ENCODE measurements at places on chromosomes 11 and 22.

GRCh38 chr11:13667245-13667644, 1.2 kb upstream of the FAR1 start:
- DNase-seq = no peak

DNA sequence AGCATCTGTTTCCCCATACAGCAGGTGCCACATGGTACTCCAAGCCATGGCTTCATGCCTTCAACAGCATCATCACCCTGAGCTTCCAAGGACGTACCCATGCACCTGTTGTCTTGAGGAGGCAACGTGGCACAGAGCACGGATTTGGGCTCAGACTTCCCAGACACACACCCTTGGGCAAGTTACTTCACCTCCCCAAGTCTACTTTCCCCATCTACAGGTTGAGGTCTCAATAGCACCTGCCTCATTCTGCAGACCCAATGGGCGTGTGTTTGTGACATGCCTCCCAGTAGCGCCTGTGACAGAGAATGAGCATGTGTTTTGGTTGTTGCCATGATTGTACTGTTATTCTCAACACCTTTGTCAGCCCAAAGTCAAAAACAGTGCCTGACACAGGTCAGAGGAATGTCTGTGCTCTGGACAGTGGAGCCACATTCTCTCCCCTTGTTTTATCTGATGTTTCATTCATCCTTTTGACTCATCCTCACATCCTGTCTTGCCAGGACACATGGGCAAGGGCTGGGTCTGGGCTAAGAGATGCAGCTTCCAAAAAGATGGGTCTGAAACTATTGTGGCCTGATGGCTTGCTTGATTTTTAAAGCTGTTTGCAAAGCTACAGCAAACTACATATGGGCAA, 53.4 kb upstream of the CCND1 start:
- peak; percentile 81 for DNase-seq

DNA sequence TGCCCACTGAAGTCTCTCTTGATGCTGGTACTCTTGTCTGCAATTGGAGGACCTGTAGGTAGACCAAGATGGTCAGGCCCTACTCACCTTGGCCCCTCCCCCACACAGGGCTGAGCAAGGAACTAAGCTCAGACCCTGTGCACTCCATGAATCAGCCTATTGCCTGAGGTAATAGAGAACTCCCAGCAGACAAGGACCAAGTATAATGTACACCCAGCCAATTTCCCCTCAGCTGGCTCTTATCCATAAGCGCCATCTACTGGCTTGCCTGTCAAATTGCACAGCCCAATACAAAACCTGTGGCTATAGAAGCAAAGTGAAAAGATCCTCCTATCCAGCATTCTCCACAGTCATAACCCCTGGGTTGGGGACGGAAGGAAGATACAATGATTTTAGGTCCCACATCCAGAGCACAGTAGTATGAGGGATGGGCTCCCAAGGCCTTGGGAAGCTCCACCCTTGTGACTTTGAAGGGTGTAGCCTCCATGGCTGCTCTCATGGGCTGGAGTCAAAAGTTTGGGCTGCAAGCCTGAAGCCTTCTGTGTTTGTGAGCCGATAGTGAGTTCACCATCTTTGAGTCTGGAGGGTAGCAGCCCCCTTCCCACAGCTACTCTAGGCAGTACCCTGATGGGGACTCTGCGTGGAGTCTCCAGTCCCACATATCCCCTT, 56.0 kb downstream of the GLYATL2 start:
- peak; percentile 45 for DNase-seq

DNA sequence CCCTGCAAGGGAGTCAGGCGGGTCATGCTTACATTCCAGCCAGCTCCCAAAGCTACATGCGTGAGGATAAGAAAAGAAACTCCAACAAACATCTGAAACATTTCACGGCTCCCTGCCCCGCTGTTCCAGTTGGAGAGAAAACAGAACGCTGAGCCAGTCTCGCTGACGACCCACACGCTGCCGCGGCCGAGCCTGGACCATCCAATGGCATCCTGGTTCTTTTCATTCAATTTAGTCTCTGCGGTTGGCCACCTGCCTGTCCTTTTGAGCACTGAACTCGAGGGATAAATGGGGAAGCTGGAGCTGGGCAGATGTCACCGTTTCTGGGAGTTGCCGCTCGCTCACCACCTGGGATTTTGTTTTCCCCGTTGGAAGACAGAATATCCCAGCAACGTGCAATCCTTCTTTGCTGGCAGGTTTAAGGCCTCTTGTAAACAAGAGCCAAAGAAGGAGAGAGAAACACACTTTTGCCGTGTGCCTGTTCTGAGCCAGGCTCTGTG, 45.3 kb upstream of the SHISAL1 start:
- DNase-seq = peak; percentile 43

DNA sequence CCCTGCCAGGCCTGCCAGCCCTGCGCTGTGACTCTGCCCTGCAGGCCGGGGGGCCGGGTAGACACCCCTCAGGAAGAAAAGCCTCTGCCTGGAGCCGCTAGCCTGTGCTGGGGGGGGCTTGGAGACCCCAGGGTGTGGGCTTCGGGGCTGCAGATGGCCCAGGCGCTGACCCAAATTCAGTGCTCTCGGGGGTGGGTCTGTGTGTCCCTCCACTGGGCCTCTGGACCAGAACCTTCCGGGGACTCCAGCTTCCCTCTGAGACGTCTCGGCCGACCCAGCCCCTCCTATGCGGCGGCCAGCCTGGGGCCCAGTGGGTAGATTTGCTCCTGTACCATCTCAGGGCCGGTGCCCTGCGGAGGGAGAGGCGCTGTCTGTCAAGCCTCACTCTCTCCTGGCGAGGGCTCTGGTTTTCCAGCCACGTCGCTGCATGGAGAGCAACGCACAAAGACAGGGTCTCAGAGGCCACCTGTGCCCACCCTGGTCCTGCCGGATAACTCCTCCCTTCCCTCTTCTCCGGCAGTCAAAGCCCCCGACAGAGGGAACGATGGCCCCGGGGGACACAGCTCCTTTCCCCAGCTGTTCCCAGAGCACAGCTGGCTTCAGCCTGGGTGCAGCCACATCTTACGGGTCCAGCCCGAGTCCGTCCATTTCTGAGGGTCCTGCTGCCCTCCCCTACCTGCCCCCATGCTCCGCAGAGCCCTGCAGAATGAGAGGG, 40.1 kb upstream of the TOLLIP start:
- no peak for DNase-seq

DNA sequence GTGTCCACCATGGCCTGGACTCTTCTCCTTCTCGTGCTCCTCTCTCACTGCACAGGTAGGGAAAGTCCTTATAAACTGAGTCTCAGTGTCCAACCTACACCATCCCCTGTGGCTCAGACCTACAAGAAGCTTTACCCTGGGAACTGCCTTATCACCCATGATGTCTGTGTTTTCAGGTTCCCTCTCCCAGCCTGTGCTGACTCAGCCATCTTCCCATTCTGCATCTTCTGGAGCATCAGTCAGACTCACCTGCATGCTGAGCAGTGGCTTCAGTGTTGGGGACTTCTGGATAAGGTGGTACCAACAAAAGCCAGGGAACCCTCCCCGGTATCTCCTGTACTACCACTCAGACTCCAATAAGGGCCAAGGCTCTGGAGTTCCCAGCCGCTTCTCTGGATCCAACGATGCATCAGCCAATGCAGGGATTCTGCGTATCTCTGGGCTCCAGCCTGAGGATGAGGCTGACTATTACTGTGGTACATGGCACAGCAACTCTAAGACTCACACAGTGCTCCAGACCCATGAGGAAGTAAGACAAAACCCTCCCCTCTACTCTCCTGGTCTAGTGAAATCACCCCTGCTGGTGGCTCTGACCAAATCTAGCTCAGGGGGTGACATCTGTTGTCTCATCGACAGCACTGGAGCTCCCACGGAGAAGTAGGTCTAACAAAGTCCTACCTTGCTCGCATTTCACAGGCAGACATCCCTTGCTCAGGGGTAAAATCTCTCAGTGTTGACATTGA, 74.3 kb downstream of the VPREB1 start:
- DNase-seq = no peak

DNA sequence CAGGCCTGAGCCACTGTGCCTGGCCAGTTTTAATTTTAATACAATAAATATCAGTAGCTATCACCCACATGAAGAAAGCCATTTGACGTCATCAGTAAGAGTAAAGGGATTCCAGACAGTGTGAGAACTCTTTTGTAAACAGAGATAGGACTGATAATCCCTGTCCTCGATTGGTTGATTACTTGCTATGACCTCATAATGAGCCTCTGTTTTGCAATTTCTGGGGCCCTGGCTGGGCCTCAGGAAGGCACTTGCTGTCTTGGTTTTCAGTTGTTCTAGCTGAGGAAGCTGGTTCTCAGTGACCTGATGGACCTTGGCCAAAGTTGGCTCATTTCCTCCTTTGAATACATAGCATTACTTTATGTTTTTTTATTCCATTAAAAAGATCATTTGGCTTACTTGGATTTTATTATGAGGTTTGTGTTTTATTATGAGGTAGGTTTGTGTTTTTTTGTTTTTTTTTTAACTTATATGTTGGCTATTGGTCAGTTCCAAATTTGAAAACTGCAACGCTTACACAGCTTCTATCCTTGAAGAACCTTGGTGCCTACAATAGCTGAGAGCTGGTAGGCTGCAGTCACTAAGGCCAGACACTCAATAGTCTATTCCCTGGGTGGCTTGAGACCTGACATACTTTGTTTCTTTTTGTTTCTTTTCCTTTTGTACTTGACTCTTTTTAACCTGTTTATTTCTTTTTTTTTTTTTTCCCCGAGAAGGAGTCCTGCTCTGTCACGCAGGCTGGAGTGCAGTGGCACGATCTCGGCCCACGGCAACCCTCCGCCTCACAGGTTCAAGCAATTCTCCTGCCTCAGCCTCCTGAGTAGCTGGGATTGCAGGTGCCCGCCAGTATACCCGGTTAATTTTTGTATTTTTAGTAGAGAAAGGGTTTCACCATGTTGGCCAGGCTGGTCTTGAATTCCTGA, 20.0 kb downstream of the MARK2 start:
- DNase-seq = no peak

GRCh38 chr11:5596607-5597201, at the start of gene TRIM6:
Gene TRIM6, plus strand, starts transcription at chr11:5596637. Its CDS starts 261 bp downstream, at chr11:5596898.
- DNase-seq = peak; percentile 53

DNA sequence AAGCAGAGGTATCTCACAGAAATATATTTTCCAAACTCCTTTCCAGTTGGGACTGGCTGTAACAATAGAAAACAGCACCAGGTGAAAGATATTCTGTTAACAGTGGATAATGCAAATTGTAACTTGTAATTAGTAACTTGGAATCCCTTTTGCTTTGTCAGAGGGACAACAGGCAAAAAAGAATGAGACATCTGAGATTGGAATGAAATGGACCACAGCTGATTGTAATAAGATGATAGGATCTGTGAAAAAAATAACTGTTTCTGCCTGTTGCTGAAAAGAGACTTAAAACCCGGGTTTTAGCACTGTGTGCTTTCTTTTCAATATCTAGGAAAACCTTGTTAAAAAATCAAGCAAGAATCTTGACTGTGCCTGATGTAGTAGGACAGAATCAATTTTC, 655.7 kb downstream of the METTL15 start:
- no peak for DNase-seq

- DNase-seq = no peak
These were observed 671.1 kb upstream of the CCDC90B start for GRCh38 chr11:83957038-83957900.

DNA sequence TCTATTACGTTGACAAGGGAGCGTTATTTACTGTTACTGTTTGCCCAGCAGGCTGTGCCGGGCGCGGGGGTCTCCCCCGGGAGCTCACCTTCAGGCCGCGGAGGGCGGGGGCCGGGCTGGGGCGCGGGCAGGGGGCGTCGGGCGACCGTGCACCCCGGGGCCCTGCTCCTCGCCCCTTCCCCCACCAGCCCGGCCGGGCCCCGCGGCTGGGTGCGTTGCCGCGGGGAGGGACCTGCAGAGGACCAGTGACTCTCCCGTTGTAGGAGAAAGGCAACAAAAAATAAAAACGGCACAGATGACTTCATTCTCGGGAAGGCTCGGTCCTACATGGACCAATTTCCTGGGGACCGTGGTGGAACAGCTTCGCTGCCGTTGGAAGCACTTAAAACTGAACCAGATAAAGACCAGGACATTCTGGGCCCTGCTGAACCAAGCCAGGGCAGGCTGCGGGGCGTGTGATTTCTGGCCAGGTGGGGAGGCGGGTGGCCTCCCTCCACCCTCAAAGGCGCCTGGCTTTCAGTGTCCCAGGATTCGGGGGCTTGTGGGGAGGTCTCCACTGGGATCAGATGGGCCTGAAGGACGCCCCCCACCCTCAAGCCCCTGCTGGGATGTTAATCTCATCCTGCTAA, 57.4 kb downstream of the IGLL1 start:
- peak; percentile 43 for DNase-seq

DNA sequence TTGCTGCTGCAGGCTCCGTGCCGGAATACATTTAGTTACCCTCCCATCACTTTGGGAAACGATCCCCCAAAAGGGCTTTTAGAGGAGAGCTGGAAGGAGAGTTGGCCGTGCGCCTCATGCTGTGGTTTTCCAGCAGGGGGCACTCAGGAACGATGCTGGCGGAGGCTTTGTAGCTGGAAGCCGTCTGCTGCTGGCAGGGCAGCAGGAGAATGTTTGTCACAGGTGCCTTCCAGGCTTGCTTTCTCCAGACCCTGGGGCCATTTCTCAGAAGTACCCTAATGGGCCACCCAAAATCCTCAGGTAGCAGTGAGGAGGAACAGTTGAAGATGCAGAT, 30.0 kb upstream of the CABP7 start:
- peak; percentile 75 for DNase-seq

DNA sequence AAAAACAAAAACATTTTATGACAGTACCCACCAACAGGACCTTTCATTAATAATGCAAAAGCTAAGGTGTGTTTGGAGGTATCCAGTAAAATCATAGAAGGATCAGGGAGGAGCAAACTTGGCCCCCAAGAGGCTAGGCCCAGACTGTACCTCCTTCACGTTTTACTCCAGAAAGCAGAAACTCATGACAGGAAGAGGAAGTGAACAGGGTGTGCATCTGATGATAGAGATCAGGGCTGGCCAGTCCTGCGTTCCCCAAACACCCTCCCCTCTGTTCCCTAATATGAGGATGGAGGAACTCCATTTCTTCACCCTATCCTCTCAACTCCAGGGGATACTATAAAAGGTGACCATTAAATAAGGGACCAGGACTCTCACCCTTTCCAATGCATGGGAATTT, 10.2 kb upstream of the MS4A12 start:
- DNase-seq = no peak

GRCh38 chr11:134289789-134290188, 13.6 kb downstream of the GLB1L3 start:
- no peak for DNase-seq

GRCh38 chr11:104619751-104620150, 278.5 kb downstream of the CASP12 start:
- no peak for DNase-seq

GRCh38 chr11:119585043-119585781, 143.8 kb downstream of the NECTIN1 start:
- DNase-seq = no peak

DNA sequence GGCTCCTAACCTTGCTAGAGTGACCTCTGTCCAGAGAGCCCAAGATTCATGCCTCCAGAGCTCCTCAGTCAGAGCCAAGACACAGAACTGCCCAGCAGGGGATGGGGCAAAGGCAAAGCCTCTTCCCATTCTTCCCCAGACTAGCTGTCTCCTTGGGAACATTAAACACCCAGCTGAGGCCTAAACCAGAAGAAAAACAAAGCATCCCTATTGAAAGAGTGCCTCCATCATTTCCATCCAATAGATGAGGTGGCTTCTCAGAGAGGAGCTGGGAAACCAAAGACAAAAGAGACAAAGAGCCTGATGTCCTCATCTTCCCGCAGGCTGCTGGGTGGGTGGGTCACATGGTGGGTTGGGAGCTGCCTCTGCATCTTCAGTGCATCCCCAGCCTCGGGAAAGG, 37.4 kb downstream of the COMMD9 start:
- DNase-seq = no peak

- DNase-seq = no peak
These were observed 5.4 kb upstream of the SORL1 start for GRCh38 chr11:121446752-121447156.
